ENCODE measurements at places on chromosomes 4 and X.

- no peak for DNase-seq
These were observed 41.7 kb downstream of the KLHL34 start for GRCh38 chrX:21616386-21616785.

DNA sequence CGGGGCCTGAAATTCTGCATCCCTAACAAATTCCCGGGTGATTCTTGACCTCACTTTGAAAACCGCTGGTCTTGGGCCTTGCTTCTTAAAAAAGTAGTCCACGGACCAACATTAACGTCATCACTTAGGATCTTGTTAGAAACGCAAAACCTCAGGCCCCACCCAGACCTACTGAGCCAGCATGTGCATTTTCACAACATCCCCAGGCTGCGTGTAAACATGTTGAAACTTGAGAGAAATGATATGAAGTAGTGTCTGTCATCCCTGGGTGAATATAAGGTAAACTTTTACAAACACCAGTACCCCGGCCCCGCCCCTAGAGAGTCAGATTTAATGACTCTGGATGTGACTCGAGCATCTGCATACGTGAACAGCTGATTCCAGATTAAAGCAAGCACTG lies 33.7 kb downstream of the SORBS2 start:
- DNase-seq, result no peak

DNA sequence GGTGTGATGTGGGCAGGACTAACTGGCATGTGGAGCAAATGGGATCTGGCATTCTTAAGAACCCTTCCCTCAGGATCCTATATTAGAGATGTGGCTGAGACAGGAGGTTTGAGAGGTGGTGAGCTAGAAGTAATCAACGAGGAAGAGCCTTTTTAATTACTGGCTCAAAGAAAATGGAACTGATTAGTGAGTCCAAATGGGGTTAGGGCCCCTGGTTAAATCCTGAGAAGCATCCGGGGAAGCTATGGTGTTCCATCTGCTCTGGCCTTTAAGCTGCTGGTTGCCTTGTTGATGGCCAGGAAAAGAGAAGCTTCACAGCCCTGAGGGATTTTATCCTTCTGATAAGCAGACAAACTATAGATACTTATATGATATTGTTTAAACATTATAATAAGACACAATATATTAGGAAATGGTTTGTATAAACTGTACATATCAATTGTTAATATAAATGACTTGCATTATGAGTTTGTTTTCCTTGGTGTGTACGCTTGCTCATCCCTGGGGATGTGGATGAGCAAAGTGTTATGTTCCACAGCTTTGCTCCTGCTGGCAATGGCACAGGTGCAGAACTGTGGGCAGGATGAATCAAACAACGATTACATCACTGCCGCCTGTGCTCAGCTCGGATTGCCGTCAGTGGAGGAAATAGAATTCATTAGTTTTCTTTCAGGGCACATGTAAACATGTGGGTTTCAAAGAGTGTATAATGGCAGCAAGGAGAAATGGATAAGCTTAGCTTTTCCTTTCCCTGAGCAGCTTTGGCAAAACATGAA lies 328.6 kb upstream of the ARX start:
- DNase-seq, result no peak

GRCh38 chrX:101386542-101386885 lies 523 bp upstream of the BTK start:
- DNase-seq, result no peak

DNA sequence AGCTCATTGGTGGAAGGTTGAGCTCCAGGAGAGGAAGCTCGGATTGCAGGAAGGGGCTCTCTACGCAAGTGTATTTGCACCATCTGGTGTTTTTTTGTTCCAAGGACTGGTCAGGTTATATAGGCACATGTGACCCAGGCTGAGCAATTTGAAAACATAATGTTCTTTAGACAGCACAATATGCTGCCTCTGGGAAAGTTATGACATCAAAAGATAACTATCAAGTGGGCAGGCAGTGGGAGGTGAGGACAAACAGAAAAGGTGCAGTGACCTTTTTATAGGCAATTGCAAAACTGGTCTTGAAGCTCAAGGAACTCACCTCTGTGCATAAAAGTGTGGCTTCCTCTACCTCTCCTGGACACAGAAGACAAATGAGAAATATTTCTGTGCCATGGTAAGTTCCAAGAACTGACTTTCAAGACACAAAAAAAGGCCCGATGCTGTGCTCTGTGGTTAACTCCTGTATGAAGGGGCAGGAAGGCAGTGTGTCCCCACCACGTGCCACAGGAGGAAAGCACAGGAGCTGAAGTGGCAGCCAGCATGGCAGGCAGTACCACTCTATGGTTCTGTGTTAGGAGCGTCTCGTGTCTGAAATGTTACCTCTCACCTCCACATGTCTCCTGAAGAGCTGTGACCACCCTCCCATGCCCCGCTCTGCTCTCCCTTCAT lies 128.6 kb downstream of the SHROOM3 start:
- no peak for DNase-seq

DNA sequence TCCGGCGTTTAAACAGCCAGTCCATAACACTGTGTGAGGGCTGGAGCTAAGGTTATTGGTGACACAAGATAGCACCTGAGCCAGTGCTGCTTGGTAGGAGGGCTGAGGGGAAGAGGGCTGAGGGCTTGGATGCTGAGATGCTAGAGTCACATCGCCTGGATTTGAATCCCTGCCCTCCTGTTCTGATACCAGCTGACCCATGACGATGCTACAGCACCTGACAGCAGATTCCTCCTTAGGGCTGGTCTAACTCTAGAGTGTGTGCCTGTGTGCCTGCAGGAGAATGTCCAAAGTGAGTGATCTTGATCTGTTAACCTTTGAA lies 102.5 kb downstream of the PTTG2 start:
- no peak for DNase-seq

- no peak for DNase-seq
These were observed 29.3 kb downstream of the DCAF8L2 start for GRCh38 chrX:27619459-27619858.

DNA sequence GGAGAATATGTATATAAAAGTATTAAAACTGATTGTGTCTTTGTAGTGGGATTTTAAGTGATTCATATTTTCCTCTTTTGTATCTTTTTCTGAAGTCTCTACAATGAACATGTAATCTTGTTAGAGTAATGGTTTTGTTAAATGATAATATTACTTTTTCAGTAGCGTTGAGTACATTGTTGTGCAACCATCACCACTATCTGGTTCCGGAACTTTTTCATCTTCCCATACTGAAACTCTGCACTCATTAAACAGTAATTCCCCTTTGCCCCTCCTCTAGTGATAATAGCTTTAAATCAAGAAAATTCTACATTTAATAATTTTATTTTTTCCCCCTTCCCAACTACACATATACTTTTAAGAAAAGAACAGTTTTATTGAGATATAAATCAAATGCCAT lies 23.3 kb downstream of the SHROOM3 start:
- no peak for DNase-seq

DNA sequence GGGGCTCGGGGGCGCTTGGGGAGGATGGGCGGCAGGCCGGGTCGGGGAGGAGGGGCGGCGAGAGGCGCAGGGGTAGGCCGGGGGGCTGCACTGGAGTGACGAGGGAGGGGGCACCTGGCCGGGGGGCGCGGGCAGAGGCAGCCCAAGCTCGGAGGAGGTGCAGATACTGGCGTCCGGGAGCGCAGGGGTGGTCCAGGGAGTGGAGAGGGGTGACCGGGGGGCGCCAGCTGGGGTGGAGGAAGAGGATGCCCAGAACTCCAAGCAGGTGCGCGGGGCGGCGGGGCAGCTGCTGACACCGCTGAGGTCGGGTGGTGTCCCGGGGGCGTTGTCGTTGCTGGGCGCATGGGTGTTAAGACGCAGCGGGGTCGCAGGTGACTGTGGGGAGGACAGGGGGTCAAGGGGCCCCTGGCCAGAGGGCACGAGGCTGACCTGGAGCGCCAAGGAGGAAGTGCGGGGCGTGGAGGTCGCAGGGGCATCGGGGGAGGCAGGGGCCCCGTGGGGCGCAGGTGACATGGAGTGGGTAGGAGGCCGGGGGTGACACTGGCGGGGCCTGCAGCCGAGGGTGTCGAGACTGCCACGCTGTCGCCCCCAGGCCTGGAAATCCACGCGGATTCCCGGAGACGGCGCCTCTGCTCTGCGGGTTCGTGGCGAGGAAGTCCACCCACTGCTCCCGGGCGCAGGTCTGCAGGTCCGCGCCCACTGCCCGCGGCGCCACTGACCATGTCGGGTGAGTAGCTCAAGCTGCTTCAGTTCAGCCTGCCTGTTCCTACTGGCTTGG lies 928 bp downstream of the GYG2 start:
- DNase-seq, result no peak

- DNase-seq, result no peak
These were observed 31.5 kb downstream of the F8 start for GRCh38 chrX:154991039-154991438.

GRCh38 chrX:136016881-136017280 lies 31.6 kb downstream of the SLC9A6 start:
- DNase-seq, result no peak

GRCh38 chr4:153521478-153521877 lies 55.3 kb downstream of the TMEM131L start:
- no peak for DNase-seq

GRCh38 chr4:8410066-8410625 lies 30.4 kb downstream of the ACOX3 start:
- DNase-seq, result no peak

- DNase-seq, result no peak
These were observed 180.6 kb downstream of the FMR1NB start for GRCh38 chrX:148161701-148162100.

- no peak for DNase-seq
These were observed 15.0 kb upstream of the REST start for GRCh38 chr4:56892691-56893090.

DNA sequence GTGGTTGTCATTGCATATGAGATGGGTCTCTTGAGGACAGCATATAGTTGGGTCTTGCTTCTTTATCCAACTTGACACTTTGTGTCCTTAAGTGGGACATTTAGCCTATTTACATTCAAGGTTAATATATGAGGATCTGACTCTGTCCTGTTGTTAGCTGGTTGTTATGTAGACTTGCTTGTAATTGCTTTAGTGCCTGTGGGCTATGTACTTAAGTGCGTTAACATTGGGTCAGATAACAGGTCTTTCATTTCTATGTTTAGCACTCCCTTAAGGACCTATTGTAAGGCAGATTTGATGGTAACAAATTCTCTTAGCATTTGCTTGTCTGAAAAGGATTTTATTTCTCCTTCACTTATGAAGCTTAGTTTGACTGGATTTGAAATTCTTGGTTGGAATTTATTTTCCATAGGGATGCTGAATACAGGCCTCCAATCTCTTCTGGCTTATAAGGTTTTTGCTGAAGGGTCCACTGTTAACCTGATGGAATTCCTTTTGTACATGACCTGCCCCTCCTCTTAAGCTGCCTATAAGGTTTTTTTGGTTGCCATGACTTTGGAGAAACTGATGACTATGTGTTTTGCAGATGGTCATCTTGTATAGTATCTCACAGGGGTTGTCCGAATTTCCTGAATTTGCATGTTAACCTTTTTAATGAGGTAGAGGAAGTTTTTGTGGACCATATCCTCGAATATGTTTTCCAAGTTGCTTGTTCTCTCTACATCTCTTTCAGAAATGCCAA lies 162.0 kb downstream of the NKX6-1 start:
- no peak for DNase-seq

- DNase-seq, result no peak
These were observed 108.8 kb upstream of the STIM2 start for GRCh38 chr4:26751838-26752237.

- no peak for DNase-seq
These were observed 190.2 kb downstream of the CBLL2 start for GRCh38 chrX:22462959-22463358.

DNA sequence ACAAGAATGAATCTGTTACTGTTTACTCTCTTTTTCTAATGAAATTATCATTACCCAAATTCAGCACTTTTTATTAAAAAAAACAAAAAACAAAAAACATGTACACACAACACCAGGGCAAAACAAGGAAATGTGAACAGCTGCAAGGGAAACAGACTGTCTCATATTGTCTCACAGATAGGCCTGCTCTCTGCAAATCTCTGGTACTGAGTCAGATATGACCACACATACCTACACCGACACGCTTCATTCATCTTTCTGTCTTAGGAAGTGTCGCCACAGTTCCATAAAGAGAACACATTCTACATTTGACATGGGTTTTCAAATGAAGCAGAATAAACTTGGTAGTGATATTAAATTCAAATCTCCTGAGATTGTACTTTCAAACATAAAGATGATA lies 92.2 kb upstream of the GPR34 start:
- DNase-seq, result no peak

- DNase-seq, result no peak
These were observed 14.0 kb upstream of the SHROOM4 start for GRCh38 chrX:50827996-50828395.

DNA sequence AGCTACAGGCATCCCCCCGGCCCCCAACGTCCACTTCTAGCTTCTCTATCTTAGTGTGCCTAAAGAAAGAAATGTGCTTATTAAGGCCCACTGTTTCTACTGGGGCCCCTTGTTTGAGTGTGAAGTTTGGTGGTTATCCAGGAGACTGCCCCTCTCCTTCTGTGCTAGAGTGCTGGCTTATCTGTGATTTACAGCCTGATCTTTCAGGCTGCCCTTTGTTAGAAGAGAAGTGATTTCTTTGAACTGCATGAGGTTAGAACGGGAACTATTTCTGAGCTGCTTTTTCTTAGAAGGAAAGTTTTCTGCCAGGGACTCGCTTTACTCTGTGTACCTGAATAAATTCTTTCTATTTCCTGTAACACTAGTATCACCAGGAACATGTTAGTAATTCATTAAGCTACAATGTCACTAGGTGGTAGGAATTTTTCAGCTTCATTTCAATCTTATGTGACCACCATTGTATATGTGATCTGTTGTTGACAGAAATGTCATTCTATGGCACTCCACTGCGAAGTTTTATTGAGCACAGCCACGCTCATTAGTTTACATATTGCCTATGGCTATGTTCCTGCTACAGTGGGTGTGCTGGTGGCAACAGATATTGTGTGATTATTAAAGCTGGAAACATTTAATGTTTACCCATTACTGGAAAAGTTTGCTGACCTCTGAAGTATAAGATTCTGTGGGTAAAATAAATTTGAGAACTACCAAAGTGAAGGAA lies 193.8 kb upstream of the CXorf51B start:
- DNase-seq, result no peak

- DNase-seq, result no peak
These were observed 76.2 kb downstream of the ELOVL6 start for GRCh38 chr4:110122201-110122600.

DNA sequence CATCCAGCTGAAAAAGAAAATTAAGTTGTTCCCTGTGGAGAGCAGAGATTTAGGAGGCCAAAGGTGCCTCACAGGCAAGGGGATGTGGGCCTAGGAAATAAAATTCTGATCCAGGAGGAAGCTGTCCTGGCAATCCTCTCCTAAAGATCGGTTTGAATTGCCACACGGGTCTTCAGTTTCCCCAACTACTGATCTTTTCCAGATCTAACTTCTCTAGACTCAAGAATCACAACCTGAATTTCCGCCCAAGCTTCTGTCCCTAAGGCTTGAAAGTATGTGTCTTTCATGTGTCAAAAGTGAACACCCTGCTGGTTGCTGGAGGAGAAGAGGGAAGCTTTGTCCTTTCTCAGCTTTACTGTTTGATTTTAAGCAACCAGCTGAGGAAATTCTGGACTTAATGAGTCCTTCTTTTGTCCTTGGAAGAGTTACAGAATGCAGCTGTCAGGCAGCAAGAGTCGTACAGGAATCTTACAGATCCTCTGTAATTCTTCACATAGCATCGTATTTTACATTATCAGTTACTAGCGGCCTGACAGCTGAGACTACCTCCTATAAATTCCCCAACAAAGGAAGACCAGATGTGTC lies 93.8 kb downstream of the INPP4B start:
- DNase-seq, result no peak

Data from NCI-H2227 treated with DMSO at 0.1 percent for 48 hours (cell line).